ENCODE measurements at places on chromosomes 7 and 10.

DNA sequence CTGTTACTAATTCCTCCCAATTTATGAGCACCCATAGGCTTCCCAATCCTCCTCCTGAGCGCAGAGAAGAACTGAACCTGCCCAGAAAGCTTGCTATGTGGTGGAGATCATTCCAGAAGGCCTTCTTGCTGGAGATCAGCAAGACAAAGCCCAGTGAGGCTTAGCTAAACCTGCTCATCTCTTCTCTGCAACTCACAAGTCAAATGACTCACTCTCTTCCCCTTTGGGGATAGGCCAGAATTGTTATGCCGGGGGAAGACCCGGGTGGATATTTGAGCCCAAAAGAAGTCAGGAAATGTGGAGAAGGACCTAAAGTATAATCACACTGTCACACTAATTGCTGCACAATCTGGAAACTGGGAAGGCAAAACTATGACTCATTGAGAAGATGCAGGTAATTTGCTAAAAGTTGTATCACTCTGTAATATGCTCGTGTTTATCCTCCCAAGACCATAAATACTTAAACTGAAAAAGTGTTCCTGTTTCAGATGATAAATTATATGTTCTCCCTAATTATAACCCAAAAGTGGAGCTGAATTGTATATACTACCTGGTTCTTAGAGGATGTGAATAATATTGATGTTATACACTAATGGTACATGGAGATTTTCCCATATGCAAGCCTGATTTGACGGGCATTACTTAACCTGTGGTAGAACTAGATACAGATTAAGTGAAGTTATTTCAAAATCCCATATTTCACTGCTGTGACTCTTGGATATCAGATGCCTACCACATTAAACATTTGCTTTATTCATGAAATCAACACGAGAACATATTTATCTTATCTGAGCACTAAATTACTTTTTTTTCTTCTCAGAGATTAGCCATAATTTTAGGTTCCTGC is 6.4 kb downstream of the NEBL start:
- no peak for DNase-seq

- no peak for DNase-seq
Measured at GRCh38 chr10:25504306-25504705, 329.5 kb downstream of the GPR158 start.

DNA sequence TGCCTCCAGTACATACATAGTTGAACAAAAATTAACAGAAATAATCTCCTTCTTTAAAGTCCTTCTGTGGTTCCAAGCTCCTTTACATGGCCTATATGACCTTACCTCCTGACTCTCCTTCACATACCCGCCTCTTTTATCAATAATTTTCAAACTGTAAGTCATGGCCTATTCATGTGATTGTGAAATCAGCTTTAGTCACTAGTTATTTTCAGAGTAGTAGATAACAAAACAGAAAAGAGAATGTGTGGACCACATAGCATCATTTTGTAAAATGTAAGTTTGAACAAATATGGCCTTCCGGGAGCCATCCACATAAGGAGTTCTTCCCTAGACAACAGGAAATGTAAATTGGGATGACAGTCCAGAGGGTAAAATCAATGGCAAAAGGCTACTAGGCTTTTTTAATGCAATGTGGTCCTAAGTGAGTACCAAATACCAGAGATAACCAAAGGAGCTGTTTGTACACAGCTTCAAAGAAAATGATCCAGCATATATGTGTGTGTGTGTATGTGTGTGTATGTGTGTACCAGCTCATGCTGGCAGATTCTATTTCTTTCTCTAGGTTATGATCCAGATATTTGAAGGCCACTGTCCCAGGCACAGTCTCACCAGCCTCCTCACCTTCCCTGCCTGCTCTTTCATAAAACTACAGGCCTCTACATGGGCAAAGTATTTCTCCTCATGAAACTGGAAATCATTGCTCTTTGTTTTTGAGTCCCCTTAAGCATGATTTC is 12.3 kb upstream of the FAM133B start:
- DNase-seq, result no peak

GRCh38 chr10:92208157-92208720 is 82.6 kb downstream of the CPEB3 start:
- no peak for DNase-seq

GRCh38 chr7:80139236-80139635 is 4.6 kb downstream of the GNAI1 start:
- DNase-seq, result no peak

- peak; percentile 90 for DNase-seq
Measured at GRCh38 chr7:76397409-76398183, 11.9 kb downstream of the SSC4D start.

- DNase-seq, result no peak
Measured at GRCh38 chr10:22436526-22436892, 91.2 kb downstream of the SPAG6 start.

- DNase-seq, result no peak
Measured at GRCh38 chr7:9028012-9028411, 594.6 kb downstream of the NXPH1 start.

DNA sequence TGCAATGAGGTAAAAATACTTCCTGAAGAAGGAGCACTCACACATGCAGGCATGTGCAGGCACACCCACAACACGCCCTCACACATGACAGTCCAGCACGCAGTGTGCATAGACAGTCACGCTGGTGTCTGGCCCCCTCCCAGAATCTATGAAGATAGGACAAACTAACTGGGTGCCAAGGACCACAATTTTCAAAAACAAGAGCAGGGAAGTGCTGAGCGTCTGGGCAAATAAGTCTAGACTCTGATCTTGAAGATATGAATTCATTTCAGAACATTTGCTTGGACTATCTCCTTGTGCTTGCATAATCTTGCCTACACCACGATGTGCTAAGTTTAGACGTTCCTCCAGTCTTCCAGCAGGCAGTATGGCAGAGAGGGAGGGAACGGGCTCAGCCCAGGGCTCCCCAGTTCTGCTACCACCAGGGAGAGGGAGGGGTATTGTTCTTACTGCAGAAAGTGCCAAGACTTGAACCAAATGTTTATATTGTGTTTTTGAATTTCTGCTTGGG is 276.5 kb upstream of the KLF6 start:
- no peak for DNase-seq

DNA sequence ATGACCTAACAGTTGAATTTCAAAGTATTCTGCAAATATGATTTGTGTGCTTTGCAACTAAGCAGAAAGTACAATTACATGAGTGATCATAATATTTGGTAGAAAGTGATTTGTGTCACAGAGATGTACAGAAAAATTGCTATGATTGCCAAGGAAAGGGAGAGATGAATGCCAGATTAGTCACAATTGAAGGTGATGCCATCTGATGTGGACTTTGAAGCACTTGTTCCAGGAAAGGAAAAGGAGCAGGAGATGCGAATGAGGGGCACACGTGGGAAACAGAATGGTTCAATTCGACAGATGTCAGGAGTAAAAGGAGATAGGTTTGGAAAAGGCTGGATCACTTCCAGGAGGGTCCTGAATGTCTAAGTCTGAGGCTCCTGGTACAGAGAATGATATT is 153.1 kb upstream of the LAMB4 start:
- peak; percentile 45 for DNase-seq

- DNase-seq, result no peak
Measured at GRCh38 chr7:6256677-6257535, 15.5 kb downstream of the CYTH3 start.

DNA sequence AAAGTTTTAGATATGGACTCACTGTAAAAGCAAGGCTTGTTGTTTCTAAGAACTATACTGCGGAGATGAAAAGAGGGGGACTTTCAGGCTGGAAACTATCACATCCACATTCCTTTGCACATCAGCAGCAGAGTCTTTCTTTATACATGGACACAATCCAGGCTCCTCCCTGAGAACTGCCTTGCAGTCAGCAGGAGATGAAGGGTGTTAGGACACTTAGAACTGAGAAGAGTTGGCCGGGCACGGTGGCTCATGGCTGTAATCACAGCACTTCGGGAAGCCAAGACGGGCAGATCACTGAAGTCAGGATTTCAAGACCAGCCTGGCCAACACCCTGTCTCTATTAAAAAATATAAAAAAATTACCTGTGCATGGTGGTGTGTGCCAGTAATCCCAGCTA is 9.7 kb upstream of the GARS1 start:
- DNase-seq, result no peak

DNA sequence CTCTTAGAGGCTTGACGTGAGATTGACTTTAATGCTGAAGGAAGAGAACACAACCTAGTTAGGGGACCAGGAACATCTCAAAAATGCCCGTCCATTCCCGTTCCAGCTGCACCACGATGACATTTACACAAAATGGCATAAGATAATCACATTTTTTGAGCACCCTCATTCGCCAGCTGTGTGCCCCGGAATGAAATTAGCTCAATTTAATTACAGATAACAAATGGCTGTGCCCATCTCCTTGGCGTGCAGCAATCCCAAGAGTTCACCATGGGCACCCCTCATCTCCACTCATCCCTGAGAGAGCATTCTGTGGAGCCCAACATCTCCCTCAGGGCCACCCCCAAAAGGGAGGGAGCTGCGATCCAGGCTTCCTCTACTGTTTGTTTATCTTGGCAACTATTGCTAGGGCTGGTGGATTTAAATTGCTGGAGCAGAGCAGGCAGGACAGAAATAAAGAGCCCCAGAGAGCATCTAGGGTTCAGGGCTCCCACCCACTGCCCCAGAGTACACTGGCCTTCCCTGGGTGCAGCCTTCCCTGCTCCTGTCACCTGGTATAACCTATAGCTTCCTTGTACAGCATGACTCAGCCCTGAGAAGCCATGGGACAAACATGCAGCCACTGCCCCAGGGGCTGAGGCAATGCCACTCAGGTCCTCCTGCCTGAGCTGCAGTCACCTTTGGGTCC is 263.5 kb downstream of the ZEB1 start:
- peak; percentile 66 for DNase-seq

DNA sequence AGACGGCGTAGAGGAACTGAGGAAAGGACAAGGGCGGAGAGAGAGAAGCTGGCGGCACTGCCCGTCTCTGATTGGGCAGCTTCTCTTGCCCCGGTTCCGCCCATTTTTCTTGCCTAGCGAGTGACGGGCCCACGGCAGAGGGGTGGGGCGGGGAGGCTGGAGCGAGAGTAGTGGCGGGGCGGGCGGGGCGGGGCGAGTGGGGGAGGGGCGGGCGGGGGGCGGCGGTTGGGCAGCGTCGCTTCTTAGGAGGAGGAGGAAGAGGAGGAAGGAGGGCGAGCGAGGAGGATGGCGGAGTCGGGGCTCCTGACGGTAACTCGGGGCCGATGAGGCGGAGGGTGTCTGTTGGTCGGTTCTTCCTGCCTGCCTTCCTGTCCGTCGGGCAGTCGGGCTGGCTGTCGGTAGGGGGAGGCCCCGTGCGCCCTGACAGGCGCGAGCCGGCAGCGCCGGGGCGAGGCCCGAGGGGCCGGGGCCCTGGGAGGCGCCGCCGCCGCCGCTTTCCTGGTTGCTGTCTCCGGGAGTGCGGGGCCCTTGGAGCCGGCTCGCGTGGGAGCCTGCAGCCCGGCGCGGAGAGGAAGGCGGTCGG is at the start of gene SHOC2:
Gene SHOC2 (plus strand): TSS at position 256 of the 583 bp plus-strand sequence. CDS start 44,755 bp downstream, outside the sequence.
- no peak for DNase-seq

GRCh38 chr10:22005763-22006162 is 2.2 kb upstream of the DNAJC1 start:
- DNase-seq, result no peak

GRCh38 chr10:116073001-116073400 is 200.0 kb downstream of the GFRA1 start:
- no peak for DNase-seq

GRCh38 chr10:10830293-10830986 is 187.2 kb upstream of the CELF2 start:
- DNase-seq, result no peak

GRCh38 chr10:3807928-3808496 is 23.0 kb upstream of the KLF6 start:
- DNase-seq, result no peak

DNA sequence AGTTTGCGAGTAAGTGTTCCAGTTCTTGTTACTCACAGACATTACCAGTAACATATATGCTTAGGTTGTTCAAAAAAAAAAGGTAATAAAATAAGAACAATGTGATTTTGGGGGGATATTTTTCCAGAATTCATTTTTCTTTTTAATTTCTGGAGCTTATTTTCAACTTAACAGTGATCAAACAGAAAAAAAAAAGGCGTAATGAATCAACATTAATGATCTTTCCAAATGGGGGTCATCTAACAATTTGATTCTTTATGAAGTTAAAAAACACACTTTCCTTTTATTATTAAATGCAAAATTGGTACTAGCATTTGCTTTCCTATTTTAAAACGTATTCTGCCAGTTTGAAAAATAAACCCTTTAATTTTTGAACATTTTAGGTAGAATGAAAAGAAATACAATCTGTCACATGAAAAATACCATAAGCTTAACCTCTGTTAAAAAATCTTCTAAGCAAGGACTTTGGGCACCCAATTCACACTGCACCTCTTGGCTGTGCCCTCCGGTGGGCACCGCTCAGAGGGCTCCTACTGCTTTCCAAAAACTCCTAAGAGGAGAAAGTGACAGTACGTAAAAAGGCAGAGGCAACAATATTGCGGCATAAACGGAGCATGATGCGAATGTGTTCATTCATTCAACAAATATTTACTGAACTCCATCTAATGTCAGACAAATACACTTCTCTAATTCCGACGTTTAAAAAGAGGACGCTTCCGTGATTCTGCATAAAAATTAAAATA is 32.6 kb downstream of the CNPY1 start:
- no peak for DNase-seq

- DNase-seq, result no peak
Measured at GRCh38 chr7:133234961-133235875, 17.7 kb upstream of the EXOC4 start.

GRCh38 chr7:115924411-115924810 is 106.2 kb downstream of the TFEC start:
- DNase-seq, result no peak

- no peak for DNase-seq
Measured at GRCh38 chr7:43462836-43463235, 120.1 kb upstream of the STK17A start.

GRCh38 chr10:23478570-23478969 is 39.7 kb downstream of the OTUD1 start:
- no peak for DNase-seq

DNA sequence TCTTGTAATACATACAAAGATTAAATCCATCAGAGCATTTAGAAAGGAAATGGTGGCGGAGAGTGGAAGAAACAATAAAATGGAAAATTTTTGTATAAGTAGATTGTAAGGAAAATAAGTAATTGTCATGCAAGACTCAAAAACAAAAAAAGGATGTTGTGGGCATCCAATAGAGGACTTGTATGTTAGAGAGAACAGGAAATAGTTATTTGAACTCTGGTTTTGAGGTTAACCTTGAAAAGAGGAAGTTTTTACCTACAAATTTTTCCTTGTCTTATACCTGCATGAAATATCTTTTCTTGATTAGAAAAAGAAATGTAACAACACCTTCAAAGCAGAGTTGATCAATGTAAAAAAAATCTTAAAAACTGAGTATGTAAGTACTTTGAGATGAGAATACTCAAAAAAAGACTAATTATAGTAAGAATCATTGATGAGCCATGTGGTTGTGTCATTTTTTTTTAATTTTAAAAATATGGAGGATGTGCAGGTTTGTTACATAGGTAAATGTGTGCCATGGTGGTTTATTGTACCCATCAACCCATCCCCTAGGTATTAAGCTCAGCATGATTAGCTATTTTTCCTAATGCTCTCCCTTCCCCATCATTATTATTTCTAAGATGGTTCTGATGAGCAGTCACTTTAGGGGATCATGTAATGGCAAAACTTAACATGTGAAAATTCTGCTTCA is 11.9 kb downstream of the TMEM106B start:
- DNase-seq, result no peak

Measured in A549 (cell line).